Activated T-cell treated with anti-CD3 and anti-CD28 coated beads, Interleukin-2, amount 50 U/mL, for 4 hours (primary cell): ENCODE measurements at places on chromosomes 3 and 15. TPM values are rescaled to one million over a fixed set of nuclear protein-coding genes. Genes with fewer than 3 reads are reported as not detected.

DNA sequence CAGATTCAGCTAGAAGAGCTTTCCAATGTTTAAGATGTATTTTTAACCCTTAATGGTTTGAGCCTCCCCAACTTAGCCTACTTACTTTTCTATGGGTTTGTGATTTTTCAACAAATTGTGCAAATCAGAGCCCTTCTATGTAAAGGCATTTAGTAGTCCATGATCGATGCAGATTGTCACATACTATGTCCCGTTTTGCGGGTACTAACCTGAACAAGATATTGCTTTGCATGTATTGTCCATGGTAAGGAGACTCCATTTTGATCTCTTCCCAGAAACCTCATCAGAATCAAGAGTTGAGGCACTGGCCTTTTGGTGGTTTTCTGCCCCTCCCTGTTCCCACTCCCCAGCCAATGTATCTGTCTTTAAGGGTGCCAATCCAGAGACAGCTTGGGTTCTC is 60.8 kb downstream of the ETV5 start:
- DNase-seq, result no peak

GRCh38 chr3:4271834-4272233 is 31.3 kb upstream of the SETMAR start:
- DNase-seq, result no peak

The CHRNA7 gene
- total RNA-seq, result 0.21 TPM

The C3orf49 gene
- total RNA-seq, result not detected

GRCh38 chr15:66145726-66146182 is 107.8 kb downstream of the MEGF11 start:
- no peak for DNase-seq

The EEFSEC gene
- 21.9 TPM for total RNA-seq

DNA sequence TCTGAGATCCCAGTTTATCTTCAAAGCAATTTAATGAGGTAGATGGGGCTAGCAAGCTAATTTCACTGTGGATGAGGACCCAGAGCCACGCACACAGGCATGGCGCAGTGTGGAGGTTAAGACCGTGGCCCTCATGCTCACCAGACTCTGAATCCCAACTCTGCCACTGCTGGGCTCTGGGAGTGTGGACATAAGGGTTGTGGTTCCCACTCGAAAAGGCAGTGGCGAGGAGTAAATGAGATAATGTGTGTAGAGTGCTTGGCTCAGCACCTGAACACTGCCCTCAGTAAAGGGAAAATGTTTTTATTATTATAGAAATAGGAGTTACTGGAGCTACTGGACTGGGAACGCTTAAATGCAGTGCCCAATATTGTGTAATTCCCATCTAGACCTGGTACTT is 243.5 kb upstream of the TPM1 start:
- no peak for DNase-seq

The CLDN11 gene
- 0.32 TPM for total RNA-seq

DNA sequence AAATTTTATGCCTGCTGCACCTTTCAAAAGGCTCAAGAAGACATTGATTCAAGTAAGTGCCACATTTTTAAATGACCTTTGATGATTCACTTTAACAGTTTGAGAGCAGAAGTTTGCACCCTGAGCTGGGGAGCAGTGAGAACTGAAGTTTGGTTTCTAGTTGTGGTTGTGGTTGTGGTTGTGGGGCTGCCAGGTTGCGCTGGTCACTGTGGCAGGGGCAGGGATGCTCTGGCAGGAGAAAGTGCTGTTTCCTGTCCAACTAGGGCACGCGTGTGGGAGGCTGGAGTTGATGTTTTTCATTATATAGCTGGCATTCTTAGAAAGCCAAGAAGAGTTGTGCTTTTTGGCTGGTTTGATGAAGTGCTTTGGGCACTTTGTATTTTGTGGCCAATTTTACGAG is 339.7 kb upstream of the NR2F2 start:
- DNase-seq, result no peak

- no peak for DNase-seq
Observed at GRCh38 chr3:50182533-50183099, 8.8 kb upstream of the GNAT1 start.

GRCh38 chr15:49709646-49710214 is 88.9 kb downstream of the DTWD1 start:
- DNase-seq, result no peak

GRCh38 chr15:90870354-90871138 is 2.2 kb downstream of the FURIN start:
- no peak for DNase-seq

The EXD1 gene
- not detected for total RNA-seq

GRCh38 chr15:50819344-50819743 is 53.8 kb upstream of the SPPL2A start:
- DNase-seq, result no peak

DNA sequence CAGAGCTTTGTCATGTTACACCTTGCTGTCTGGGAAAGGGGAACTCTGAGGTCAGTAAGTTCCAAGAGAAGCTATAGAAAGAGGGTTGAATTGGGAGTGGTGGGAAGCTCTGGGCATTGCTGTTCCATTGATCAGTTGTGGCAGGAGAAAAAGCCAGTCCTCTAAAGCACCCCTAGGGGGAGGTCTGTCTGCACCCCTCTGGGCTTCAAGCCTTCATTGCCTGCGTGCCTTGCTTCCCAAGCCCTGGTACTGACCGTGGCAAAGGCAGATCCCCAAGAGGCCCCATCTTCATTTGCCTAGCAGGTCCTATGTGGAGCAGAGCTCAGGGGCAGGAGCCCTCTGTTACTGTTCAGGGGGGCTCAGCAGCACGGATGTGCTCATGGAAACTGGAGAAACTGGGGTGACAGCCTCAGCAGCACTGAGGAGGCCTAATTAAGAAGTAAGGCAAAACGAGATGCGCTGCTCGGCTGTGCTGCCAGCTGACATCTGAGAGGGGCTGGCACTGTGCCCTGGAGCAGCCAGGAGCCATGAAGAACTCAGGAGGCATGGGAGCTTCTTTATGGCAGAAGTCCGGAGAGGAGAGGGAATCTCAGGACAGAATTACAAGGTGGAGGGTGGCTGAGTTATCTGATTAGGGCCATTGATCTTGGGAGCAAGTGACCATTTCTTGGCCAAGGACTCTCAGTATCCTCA is 270.9 kb downstream of the RPLP1 start:
- no peak for DNase-seq

- no peak for DNase-seq
Observed at GRCh38 chr3:146343551-146343950, 92.6 kb upstream of the PLSCR4 start.

DNA sequence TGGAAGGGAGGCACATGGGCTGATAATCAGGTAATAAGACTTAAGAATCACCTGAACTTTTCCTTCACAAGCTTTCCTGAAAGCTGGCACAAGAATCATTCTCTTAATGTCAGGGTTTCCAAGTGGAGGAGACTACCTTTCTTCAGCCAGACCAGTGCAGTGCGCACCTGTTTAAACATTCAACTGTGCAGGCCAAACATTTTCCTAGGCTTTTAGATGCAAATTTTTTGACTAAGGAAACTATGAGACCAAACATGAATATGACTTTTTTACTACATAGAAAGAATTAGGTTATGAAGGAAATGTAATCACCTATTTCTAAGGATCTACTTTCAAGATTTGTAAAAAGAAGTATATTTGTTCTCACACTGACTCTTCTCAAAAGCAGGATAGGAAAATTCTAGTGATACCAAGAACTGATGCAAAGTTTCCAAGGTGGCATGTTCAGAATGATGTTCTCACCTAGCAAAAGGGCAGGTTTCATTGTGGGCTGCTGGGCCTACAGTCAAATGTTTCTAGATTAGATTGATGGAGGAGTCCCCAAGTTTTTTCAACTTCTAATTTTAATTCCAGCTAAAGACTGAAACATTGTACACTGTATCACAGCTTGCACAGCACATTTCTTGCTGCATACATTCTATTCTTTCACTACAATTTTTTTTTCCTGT is 339.1 kb downstream of the TIGIT start:
- DNase-seq, result no peak

GRCh38 chr3:4071481-4072184 is 231.5 kb upstream of the SETMAR start:
- DNase-seq, result no peak

The MOBP gene
- not detected for total RNA-seq

GRCh38 chr3:195583831-195584542 is at the start of gene APOD:
Gene APOD, minus strand, starts transcription at chr3:195583940. Its CDS starts 4,479 bp downstream, at chr3:195579461.
- no peak for DNase-seq

DNA sequence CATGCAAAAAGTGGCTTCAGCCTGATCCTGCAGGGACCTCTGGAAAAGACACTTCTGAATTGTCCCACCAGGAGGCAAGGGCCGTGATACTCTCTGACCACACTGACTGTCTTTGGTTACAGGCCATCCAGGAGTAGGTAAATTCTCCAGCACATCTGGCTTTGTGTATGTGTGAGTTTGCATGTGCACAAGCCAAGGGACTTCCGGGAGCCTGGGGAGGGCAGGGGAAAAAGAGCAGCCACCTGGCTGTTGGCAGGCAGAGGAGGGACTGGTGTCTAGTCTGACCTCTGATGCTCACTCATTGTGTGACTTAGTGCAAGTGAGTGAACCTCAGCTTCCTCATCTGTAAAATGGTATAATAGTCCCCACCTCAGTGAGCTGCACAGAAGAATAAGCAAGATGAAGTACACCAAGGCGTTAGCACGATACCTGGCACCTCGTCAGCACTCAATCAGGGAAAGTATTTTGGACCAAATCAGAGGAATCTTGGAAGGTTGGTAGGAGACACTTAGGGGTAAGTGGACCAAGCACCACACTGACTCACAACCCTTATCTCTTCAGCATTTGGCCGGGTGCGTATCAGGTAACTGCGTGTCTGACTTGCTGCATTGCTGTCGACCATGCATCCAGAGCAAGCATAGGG is 19.1 kb downstream of the KLHL6 start:
- DNase-seq, result no peak

The CGGBP1 gene
- total RNA-seq, result 62.6 TPM

DNA sequence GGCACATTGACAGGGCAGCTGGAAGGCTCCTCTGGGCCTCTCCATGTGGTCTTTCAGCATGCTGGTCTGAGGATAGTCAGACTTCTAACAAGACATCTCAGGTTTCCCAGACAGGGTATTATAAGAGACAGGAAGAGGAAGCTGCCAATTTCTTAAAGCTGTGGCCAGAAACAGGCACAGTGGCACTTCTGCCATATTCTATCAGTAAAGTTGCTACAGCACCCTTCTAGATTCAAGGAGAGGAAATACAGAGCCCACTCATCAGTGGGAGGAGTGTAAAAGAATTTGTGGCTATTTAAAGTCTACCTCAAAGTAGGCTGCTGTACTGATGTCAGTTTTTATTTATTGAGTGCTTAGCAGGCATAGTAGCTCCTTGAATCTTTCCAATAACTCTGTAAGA is 55.5 kb downstream of the BTD start:
- no peak for DNase-seq

DNA sequence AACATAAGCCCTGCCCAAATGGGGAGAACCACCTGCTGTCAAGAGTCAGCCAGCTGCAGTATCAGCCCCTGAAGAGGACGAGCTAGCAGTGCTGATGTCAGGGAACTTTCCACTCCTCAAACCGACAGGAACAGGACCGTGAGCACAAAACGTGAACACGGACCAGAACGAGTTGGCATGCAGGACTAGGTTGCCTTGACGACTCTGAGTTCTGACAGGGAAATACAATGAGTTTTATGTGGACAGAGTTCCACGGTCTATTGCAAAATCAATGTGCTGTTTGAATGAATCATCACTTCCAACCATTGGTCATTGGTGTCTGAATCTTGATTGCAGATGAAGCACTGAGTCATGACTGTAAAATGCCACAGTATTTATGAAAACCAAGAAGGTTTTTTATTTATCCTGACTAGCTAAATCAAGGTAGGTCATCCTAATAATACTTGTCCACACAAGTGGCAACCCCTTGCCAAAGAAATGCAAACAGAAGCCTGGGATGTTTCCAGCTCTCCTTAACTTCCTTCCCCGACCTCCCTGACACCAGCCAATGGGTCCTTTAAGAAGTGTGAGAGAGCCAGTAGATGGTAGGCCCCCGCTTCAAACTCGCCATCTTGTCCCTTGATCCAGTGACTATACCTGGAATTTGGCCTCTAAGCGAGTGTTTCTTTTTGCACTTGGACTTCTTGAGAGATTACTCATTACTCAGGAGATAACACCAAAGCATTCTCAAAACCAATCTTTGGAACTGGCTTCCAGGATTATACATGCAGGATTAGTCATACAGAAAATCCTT is 119.6 kb downstream of the ASB7 start:
- DNase-seq, result no peak

The KBTBD12 gene
- total RNA-seq, result 0.05 TPM

The ZPLD1 gene
- total RNA-seq, result not detected

DNA sequence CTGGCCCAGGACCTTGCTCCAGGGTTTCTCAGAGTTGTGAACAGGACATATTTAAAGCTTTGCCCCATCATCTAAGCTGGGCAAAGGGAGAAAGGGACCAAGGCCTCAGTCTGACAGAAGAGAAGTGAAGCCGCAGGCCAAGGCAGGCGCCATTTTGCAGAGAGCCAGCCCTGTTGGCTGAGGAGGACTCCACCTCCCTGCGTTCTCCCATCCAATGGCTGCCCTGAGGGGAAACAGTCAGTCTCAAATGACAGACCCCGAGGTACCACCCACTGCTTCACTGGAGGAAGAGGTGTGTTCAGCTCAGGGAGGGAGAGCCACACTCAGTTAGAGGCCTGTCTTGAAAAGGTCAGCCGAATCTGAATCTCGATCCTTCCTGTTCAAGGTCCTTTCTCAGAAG is 86.1 kb downstream of the ADAMTS17 start:
- DNase-seq, result no peak

- no peak for DNase-seq
Observed at GRCh38 chr3:127867986-127868385, 45.7 kb upstream of the MGLL start.

The PP2D1 gene
- total RNA-seq, result not detected

The STARD9 gene
- total RNA-seq, result 1.9 TPM

The ANKRD63 gene
- not detected for total RNA-seq

The CHRNB4 gene
- not detected for total RNA-seq

The GRIP2 gene
- total RNA-seq, result not detected

GRCh38 chr15:100341750-100342560 is at the start of gene ADAMTS17:
Gene ADAMTS17, minus strand, starts transcription at chr15:100341975. Its CDS starts 76 bp downstream, at chr15:100341899.
- DNase-seq, result peak; percentile 94

The LPP gene
- total RNA-seq, result 15.5 TPM

GRCh38 chr3:139935016-139935865 is at the start of gene CLSTN2:
Gene CLSTN2, plus strand, starts transcription at chr3:139935185.
- DNase-seq, result no peak

The FOXL2NB gene
- total RNA-seq, result not detected

DNA sequence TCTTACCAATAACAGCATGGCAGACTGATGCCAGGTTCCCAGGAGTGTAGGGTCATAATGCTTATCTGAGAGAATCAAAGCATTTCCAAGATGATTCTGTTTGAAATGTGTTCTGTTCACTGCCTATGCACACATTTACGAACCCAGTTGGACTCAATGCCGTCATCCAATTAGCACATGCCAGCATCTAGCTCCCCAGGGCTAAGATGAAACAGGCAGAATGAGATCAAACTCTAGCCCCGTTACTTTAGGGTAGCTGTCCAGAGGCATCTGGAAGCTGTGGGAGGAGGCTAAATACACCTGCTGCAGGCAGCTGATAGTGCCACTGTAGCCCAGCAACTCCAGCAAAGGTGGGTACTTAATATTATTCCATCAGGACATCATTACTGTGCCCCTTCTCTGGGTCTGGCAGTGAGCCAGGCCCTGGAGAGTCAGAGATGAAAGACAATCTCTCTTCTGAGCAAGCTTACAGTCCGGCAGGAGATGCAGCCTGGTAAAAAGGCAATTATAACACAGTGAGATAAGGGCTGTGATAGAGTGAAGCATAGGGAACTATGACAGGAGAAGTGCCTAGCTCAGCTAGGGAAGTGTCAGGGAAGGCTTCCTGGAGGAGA is 156.4 kb upstream of the PPP2R3A start:
- DNase-seq, result no peak

The GPR27 gene
- 2.3 TPM for total RNA-seq

GRCh38 chr15:26096581-26096980 is 233.5 kb upstream of the ATP10A start:
- DNase-seq, result no peak

The ZNF148 gene
- total RNA-seq, result 29.6 TPM

The ECE2 gene
- total RNA-seq, result not detected
